Stimulated activated CD8-positive, alpha-beta memory T cell treated with anti-CD3 and anti-CD28 coated beads, Interleukin-15, amount 100 ng/mL, for 48 hours (primary cell): ENCODE measurements at places on chromosomes 2 and 18.
A peak's percentile ranks its signal among the peaks of the same experiment; 100 is the strongest.

- DNase-seq, result no peak
These were observed 678 bp upstream of the OTX1 start for GRCh38 chr2:63049970-63050333.

- DNase-seq, result no peak
These were observed 207.6 kb upstream of the SMIM21 start for GRCh38 chr18:75635096-75635495.

- no peak for DNase-seq
These were observed 233.6 kb upstream of the HS6ST1 start for GRCh38 chr2:128552141-128552805.

DNA sequence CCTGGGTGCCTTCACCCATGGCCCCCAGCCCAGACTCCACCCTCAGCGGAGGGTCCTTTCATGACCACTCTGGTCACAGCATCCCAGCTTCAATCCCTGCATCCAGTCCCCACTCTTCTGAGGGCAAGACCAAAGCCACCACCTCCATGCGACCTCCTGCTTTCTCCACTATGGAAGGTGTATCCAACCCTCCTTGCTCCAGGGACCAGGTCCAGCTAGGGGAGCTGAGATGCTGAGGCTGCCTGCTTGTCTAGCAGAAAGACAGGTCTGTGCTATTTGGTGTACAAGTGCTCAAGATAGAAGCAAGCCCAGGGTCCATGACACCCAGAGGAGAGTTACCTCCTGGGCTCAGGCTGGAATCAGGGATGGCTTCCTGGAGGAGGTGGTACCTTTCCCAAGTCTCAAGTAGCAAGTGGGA, 73.8 kb upstream of the RAB6C start:
- DNase-seq, result no peak

DNA sequence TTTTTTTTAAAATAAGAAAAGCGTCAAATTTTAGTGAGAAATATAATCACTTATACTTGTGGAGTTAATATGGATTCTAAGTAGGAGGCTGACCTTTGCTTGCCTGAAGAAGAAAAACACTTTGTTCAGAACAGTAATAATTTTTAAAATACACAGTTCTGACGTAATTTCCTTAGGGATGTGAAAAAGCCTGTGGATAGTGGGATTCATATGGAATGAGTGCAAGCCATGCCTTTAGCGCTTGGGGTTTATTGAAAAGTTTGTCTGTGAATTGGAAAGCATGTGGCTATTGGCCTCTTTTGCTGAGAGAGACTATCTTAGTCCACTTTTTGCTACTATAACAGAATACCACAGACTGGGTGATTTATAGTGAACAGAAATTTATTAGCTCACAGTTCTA, 151.3 kb downstream of the CCDC85A start:
- no peak for DNase-seq

GRCh38 chr2:39647104-39647765, 18.5 kb upstream of the TMEM178A start:
- no peak for DNase-seq

- no peak for DNase-seq
These were observed 357.7 kb upstream of the HNRNPA3 start for GRCh38 chr2:176854878-176855277.

DNA sequence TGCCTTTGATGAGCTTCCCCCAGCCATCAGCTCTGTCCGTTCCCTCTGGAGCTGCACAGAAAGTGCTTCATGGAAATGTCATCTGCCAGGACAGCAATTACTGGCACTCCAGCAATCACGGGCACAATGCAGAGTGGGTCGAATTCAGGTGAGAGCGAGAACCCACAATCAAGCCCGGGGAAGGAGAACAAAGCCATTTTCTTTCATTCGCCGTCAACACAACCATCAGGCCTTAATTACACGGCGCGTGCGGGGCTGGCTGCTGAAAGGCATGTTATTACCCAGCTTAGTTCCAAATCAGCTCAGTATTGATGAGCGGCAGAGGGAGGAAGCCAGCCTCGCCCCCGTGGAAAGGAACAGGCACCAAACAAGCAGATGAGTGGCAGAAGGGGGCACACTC, 143.9 kb downstream of the MYT1L start:
- no peak for DNase-seq

GRCh38 chr2:181124497-181124896, 144.1 kb downstream of the UBE2E3 start:
- no peak for DNase-seq

DNA sequence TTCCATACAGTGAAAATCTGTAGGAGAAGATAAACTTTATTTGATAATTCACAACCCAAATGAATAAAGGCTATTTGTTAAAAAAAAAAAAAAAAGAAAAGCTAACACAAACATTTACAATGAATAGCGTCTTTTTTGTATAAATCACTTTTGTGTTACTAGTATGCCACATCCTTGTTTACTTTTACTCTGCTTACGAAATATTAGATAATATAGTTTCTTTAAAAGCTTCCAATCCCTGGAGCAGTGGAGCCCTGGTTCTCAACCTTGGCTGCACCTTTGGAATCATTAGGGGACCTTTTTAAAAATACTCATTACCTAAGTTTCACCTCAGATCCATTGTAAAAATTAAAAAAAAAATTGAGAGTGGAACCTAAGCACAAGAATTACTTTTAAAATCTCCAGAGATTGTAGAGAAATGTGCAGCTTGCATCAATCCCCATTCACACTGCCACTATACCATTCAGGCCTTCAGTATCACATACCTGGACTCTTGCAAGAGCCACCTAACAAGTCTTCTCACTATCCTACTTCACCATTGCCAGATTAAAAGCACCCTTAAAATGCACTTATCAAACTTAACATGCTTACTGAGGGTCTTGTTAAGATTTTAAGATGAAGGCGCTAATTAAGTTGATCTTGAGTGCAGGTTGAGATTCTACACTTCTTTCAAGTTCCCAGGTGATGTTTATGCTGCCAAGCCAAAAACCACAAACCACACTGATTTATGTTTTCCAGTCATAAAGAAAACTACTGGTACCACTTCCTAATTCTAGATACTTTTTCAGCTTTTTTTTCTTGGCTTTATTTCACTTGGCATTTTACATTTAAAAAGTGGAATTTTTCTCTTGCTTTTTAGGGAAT, 59.7 kb upstream of the ZC3H15 start:
- DNase-seq, result no peak

- DNase-seq, result no peak
These were observed 47.5 kb downstream of the RAB31 start for GRCh38 chr18:9755615-9756014.

- no peak for DNase-seq
These were observed 929 bp upstream of the CREG2 start for GRCh38 chr2:101388232-101388631.

DNA sequence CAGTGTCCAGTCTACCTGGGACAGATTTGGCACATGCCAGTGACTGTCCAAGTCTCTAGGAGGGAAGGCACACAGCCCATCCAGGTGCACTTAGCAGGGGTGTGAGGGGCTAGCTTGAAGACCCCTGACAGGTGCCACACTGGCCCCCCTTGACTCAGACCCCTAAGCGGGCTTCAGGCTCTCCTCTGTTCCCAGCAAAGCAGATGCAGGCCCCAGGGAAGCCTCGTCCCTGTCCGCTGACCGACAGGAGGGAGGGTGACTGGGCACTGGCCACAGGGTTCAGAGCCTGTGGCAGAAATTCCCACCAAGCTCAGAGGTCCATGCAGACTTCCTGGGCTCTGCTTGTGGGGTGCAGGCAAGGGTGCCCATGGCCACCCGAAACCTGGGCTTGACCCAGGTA, 239.8 kb upstream of the MYT1L start:
- no peak for DNase-seq

GRCh38 chr18:74360852-74361655, 45.4 kb downstream of the C18orf63 start:
- DNase-seq, result no peak

DNA sequence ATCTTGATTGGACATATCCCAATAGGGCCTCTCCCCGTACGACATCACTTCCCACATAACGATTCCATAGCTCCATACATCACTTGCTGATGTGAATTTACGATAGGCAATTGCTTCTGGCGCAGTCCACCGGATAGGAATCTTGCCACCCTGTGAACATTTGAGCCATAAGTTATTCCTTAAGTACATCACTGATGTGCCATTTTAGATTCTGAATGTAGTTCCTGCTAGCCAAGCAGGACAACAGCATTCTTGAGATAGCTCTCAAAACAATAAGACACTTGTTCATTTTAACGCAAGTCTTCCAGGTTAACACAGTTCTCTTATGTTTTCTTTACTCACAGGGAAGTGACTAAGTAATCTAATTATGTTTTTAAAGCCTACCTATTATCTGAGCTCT, 138.0 kb downstream of the EPHA4 start:
- no peak for DNase-seq

DNA sequence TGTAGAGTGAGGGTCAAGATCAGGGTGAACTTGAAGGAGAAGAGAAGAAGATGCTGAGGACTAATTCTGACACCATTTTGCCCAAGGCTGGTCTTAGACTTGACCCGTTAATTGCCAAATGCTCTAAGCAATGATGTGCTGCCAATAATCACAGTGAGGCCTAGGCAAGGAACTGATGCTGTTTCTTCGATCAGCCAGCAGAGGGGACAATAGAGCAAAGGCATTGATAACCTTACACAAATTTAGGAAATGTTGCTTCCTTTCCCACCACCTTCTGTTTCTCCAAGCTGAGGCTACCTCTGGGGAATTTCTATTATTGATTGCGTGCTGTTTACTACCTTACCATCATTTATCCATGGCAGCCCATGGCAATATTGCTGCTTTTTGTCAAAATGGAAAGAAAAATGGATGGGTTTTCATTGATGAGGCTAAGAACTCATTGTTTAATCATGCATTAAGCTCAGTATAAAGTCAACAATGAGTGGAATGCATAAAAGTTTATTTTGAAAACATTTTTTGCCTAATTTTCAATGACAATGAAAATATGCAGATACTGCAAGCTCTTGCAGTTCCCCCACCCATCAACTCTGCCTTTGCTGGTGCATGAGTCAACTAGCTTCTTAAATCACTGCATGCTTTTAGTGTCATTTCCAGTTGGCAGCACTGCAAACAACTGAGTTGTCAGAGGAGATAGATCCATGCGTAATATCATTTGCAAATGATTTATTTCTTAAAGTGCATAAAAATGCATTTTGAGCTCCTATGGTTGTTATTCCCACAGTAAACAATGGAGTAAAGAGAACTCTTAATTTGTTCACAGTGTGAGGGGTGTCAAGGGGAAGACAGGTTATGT, 116.4 kb upstream of the NYAP2 start:
- DNase-seq, result no peak

DNA sequence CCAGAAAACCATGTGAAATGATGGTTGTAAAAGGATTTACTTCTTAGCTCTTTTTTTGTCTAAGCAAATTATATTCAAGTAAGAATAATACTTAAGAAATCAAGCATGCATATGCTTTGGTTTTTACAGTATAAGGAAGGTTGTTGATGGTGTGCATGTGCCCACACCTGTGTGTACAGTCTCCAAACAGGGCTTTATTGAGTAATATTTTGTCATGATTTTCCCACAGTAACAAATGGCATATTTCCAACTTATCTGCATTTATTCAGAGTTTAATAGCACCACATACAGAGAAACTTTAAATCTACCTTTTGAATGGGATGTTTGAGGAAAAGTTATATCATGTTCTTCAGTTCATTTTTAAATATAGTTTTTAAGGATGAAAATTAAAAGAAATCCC, 76.5 kb upstream of the DSG1 start:
- no peak for DNase-seq

DNA sequence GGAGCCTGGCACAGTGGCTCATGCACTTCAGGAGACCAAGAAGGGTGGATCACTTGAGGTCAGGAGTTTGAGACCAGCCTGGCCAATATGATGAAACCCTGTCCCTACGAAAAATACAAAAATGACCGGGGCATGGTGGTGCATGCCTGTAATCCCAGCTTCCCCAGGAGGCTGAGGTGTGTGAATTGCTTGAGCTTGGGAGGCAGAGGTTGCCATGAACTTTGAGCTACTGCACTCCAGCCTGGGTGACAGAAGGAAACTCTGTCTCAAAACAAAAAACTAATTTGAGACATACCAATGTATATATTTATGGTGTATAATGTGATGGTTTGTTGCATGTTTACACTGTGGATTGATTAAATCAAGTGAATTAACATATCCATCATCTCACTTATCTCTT, 21.8 kb upstream of the ZNF512 start:
- DNase-seq, result no peak

DNA sequence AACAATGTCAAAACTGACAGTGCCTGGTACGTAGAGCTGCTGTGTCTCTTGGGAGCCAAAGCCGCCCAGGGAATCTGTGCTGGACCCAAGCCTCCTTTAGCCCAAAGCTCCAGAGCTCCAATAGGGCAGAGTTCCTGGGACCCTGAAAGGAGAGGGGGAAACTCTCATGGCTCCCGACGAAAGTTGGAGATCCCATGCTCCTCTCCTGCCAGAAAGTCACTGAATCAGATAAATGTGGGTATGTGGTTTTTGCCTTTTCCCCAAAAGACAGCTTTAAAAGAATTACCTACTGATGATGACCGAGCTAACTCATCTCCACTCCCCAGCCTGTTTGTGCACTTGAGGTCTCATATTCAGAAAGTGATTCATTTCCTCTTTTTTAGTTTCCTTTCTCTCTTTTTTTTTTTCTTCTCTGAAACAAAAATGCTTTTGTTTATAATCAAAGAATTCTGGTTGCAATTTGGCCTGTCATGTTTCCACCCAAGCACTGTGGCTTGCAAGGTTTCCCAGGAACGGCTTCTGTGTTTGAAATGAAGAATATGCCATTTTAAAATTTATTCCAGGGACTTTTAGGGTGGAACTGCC, 14.1 kb upstream of the PMAIP1 start:
- DNase-seq, result no peak

GRCh38 chr2:229282758-229283546, 11.9 kb upstream of the PID1 start:
- DNase-seq, result no peak

GRCh38 chr2:9097239-9097638, 93.8 kb upstream of the MBOAT2 start:
- DNase-seq, result no peak

- peak; percentile 34 for DNase-seq
These were observed 139.6 kb downstream of the TRABD2A start for GRCh38 chr2:84741182-84741822.
